ENCODE measurements at places on chromosomes 2 and 18.

- no peak for DNase-seq
Measured at GRCh38 chr18:12540751-12541150, 117.2 kb downstream of the SPIRE1 start.

DNA sequence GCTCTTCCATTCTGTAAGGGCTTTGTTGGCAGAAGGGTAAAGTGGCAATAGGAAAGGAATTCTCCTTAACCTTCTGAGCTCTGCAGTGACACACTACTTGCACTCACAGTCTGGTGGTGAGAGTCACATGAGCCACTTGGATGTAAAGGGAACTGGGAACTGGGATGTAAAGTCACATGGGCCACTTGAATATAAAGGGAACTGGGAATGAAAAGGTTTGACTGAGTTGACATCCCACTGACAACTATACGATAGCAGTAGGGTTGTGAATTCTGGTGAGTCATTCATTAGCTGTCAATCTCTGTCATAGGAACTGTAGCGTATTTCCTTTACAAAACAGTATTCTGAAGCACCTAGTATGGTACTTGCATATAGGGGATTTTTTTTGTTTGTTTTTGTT lies 5.5 kb downstream of the RPE start:
- DNase-seq: no peak

GRCh38 chr2:235468978-235469655 lies 24.7 kb upstream of the AGAP1 start:
- DNase-seq: peak; percentile 79

GRCh38 chr2:74895001-74895400 lies 61.1 kb downstream of the HK2 start:
- no peak for DNase-seq

DNA sequence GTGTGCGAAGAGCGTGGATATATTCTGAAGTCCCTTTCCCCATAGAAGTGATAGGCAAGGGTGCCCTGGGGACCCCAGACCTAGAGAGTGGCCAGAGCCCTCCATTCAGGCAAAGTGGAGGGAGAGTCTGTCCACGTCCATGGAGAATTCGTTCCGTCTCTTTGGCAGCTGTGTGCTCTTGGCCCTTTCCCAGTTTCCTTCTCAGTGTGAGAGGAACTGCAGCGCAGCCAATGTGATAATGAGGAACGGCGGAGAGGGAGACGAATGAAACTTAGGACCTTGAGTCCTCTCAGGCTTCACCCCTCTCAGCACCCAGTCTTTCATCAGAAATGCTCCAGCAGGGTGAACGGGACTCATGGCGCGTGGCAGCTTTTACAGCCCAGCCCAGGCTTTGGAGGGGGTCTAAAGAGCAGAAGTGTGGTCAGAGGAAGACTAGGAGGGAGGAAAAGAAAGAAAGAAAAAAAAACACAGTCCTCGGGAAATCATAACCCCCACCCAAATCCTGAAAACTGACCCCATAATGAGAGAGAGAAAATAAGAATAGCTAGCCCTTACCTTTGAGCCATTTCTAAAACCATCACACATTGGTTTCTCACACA lies 95.0 kb upstream of the RIOK3 start:
- no peak for DNase-seq

- DNase-seq: no peak
Measured at GRCh38 chr18:48803951-48804855, 146.6 kb downstream of the SMAD7 start.

DNA sequence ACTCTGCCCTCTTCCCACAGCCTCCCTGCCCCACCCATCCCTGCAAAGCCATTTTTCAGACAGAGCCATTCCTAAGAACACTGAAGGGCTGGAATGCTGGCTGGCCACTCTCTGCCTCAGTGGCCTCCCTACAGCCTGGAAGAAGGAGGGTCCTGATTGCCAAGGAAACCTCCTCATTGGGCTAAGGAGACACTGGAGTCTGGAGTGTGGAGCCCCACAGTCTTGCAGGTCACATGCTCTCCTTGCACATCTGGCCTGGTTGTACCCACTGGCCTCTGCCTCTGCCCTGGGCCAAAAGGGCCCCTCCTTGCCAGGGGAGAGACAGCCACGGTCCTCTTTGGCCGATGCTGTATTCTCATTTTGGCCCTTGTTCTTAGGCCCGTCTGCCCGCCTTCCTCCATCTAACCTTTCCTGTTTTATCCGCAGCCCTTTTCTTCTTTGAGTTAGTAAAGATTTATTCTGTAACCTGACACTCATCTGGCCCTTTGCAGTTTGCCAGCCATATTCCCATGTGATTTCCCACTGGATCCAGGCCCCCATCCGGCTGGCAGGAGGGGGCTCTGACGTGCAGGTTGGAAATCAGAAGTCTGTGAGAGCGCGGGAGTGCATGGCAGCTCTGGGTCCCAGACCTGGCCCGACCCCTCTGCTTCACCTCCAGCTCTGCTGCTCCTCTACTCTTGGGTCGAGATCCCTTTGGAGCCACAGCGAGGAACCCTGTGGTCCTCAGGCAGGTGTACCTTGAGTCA lies 11.0 kb upstream of the CATIP start:
- no peak for DNase-seq

DNA sequence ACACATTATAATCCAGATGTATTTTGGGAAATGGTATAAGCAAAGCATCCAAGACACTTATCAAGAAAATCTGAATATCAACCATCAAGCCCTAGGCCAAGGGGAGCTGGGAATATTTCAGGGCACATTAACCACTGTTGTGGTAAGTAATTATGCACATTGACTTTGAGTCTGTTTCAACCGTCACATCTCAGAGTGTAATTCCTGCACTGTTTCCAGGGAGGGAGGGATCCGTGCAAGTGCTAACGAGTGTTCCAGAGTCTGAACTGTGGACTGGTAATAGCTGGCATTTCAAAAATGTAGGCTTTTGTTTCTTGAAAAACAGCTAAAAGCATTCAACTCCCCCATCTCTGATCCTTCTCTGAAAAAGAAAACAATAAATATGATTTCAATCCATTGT lies 681.6 kb downstream of the BCL11A start:
- DNase-seq: no peak

DNA sequence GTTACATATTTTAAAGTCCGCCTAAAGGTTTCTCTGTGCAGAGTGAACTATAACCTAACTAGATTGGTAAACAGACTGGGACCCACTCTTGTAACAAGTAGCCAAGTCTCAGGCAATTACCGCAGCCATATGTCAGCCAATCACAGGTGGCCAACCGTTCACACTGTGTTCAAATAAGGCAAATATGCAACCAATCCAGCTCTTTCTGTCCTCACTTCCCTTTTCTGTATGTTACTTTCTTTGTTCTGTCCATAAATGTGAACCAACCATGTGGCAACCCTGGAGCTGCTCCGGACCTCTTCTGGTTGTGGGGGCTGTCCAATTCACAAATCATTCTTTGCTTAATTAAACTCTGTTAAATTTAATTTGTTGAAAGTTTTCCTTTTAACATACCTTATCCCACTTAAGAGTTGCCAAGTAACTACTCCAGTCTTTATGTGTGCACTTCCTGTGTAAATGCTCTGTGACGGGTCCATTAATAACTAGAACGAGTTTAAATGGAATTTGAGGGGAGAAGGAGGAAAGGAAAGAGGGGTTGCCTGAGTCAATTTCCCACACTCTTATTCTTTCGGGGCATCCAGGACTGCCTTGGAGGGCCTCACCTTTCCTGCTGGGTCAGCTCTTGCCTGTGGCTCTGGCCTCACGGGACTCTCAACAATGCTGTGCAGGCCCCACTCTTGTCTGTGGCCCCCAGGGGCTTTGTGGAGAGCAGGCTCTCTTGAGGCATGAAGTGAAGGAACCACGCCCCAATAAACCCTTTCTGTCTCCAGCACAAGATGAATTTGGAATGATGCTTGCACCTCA lies 6.6 kb upstream of the RPL37A start:
- no peak for DNase-seq

- peak; percentile 17 for DNase-seq
Measured at GRCh38 chr2:49770919-49771318, 616.6 kb upstream of the FSHR start.

DNA sequence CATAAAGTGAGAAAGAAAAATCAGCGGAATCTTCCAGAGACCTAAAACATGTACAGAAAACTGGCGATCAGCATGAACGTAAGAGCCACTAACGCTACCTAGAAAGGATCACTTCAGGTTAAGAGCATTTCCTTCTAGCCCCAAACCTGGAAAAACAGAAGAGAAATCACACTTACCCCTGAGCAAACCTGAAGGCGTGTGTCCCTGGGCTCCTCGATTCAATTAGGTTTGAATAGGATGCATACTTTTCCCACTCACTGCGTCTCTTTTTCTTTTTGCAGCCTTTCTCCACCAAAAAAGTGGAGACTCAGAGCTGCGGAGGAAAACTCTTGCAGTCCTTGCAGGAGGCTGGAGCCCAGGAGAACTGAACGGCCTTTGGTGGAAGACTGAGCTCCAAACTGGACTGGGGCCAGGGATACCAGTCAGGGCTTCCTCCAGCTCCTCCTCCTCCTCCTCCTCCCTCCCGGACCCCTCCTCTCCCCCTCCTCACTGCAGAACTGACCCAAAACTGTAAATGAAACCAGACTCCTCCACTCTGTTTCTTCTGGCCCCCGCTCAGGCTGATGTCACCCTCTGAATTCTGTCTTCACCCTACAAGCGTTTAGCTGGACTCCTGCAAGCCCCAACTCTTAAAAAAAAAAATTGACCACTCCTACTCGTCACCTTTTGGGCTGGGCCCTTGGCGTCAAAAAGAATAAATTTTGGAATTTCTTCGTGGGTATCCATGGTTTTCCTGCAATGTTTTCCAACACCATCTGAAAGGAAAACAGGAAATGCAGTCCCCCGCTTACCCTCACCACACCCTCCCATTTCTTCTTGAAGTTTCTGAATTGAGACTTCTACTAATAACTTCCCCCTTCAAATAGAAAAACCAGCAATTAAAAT lies at the start of gene COL6A3:
TSS of gene COL6A3 (minus strand) at position 388 of the 885 bp plus-strand sequence. CDS start 17,347 bp downstream, outside the sequence.
- no peak for DNase-seq

- no peak for DNase-seq
Measured at GRCh38 chr2:241859017-241859435, 332 bp upstream of the PDCD1 start.

DNA sequence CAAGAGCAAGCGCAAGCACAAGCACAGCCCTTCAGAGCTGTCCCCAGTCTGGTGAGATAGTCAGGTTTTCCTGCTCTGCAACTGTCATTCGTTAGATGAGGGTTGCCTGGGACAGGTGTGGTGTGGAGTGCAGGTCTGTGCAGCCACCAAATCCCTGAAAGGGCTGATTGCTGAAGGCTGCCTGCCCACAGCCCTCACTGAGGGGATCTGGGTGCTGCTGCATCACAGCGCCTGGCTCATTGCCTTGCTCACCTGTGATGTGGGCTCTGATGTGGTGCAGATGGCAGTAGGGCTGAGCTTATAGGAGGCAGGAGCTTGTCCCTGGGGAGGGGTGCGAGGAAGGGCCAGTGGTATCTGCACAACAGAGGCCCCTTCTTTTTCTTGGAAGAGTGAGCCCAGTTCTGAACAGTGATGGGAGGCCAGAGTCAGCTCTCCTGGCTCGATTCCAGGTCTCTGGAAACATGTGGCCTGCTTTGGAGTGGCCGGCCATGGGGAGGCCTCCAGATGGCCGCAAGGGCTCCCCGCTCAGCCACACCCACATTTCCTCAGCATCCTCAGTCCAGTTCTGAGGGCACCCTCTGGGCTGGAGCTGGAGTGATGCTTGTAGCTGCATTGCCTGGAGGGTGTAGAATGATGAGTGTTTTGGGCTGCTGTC lies 11.4 kb downstream of the UBE2F start:
- DNase-seq: no peak

DNA sequence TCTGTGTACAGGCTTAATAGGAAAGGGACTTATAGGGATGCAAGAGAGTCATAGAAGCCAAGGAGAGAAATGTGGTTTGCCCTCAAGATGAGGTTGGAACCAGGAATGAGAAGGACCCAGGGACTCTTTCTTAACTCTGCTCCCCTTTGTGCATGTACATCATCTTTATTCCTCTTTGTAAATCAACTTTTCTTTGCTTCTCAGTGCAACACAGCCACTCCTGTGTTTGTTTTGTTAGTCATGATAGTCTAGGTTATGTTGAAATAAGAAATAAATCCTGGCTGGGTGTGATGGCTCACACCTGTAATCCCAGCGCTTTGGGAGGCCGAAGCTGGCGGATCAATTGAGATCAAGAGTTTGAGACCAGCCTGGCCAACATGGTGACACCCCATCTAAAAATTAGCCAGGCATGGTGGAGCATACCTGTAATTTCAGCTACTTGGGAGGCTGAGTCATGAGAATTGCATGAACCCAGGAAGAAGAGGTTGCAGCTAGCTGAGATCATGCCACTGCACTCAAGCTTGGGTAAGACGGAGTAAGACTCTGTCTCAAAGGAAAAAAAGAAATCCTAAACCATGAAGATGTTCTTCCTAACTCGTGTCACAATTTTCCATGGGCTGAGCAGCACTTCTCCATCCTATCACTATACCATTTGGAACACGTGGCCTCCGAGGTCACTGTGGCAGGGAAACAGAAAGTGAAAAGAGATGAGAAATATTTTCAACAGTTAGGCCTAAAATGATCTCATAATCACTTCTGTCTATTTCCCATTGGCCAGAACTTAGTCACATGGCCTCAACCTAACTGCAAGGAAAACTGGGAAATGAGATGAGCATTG lies 73.0 kb upstream of the TMEM17 start:
- peak; percentile 36 for DNase-seq

- DNase-seq: no peak
Measured at GRCh38 chr2:55888936-55889335, 34.6 kb downstream of the EFEMP1 start.

- no peak for DNase-seq
Measured at GRCh38 chr2:165700531-165700930, 93.5 kb downstream of the GALNT3 start.

DNA sequence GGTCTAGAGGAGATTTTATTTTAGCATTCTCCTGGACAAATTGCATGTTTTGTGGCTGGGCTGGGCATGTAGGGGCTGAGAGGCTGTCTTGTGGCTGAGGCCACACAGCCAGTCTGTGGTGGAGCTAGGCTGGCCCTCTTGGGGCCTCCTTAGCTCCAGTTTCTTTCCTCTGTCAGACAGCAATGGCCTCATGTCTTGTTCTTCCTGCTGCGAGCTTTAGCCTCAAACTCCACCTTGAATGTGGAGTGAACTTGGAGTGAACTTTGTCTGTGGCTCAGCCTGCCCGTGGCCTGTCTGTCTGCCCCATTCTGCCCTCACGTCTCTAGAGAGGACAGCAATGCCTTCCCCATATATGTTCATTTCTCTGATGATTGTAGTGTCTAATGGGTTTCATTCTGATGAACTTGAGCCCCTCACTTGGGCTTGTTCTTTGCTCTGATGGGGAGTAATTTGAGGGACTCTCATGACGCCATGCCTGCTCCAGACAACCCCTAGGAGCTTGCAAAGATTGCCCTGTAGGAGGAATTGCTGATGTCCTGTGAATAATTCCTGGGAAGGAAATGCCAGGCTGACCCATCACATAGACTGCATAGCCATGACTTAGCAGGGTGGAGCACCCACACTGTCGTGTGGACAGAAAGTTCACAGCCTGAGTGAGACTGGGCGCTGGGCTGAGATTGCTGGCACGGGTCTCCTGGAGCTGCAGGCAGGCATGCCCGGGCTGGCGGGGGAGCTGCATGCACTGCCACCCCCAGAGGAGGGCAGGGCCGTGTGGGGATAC lies 42.6 kb downstream of the ASAP2 start:
- no peak for DNase-seq

GRCh38 chr18:39752351-39752750 lies 2186.8 kb upstream of the CELF4 start:
- DNase-seq: no peak
